ENCODE measurements at places on chromosomes 16 and 17.

GRCh38 chr17:14748036-14748710 lies 447.3 kb downstream of the HS3ST3B1 start:
- no peak for DNase-seq

DNA sequence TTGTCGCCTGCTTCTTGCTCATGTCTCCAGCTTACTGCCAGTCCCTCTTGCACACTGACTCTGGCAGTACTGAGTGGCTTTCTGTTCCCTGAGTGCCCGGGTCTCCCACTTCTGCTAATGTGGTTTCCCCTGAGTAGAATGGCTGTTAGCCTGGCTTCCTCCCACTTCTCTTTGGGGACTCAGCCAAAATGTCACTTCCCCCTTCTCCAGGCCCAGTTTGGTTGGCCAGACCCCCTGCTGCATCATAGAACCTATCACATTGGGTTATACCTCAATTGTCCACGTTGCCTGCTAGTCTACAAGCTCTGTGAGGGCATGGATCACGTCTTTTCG lies 304.4 kb downstream of the HS3ST3B1 start:
- DNase-seq, result no peak

DNA sequence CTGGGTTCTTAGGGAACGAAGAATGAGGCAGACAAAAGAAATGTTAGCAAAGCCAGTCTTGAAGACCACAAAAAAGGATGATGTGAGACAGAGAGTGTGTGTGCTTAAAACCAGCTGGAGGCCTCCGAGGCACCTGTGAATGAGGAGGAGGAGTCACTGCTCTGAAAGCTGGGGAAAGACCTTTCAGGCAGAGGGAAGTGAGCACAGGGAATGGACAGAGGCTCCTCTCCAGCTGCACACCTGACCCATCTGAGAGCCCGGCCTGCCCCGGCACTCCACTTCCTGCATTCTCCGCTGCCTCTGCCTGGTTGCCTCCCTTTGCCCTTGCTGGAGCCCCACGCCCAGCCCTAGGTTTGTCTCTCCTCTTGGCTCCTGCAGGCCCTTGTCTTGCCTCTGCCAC lies 55.2 kb upstream of the SREBF1 start:
- no peak for DNase-seq

DNA sequence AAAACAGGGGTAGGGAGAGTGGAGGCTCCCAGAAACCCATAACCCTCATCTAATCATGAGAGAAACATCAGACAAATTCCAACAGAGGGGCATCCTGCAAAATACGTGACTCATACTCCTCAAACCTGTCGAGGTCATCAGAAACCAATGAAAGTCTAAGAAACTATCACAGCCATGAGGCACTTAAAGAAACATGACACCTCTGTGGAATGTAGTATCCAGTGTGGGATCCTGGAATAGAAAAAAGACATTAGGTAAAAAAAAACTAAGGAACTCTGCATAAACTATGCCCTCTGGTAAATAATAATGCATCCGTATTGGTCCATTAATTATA lies 16.4 kb downstream of the CDH5 start:
- no peak for DNase-seq

DNA sequence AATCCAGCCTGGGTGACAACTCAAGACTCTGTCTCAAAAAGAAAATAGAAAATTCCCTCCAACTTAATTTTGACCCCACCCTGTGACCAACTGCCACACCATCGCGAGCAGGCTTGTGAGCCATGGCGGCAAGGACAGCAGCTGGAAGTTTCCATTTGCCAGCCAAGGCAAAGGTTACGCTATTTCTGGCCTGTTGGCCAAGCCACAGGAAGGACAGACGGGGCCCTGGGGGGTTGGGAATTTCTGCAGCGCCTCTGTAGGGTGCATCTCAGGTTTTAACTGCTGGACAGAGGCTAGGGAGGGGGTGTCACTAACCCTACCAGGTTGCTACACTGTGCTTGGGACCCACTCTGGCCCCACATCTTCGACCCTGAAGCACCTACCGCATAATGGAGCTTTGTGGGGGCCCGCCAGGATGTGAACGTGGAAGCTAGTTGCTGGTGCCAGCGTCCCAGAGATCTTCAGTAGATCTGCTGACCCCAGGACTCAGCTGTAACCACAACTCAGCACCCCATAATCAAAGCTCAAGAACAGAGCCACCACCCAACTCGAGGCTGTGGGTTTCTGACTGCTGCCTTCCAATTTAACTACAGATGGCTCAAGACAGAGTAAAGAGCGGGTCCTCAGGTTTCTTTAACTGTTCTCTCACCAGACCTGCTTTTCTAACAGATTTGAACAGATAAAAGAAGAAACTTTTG lies 10.9 kb downstream of the KIFC3 start:
- no peak for DNase-seq
